ENCODE measurements at places on chromosomes 1 and 21. TPM values are rescaled to one million over a fixed set of nuclear protein-coding genes. Genes with fewer than 3 reads are reported as not detected.

GRCh38 chr21:24023936-24024335 lies 1583.3 kb downstream of the MRPL39 start:
- H3K36me3 ChIP-seq, result no peaks in the 10 kb centered on the region
- H3K4me3 ChIP-seq, result no peak overlapping the region

- H3K4me1 ChIP-seq, result no peaks in the 10 kb centered on the region
- no peak for DNase-seq
- no peak overlapping the region for H3K4me3 ChIP-seq
- H3K27ac ChIP-seq, result no peak overlapping the region
- no peaks in the 10 kb centered on the region for H3K36me3 ChIP-seq
Observed at GRCh38 chr1:202254454-202255252, 61.1 kb downstream of the LGR6 start.

DNA sequence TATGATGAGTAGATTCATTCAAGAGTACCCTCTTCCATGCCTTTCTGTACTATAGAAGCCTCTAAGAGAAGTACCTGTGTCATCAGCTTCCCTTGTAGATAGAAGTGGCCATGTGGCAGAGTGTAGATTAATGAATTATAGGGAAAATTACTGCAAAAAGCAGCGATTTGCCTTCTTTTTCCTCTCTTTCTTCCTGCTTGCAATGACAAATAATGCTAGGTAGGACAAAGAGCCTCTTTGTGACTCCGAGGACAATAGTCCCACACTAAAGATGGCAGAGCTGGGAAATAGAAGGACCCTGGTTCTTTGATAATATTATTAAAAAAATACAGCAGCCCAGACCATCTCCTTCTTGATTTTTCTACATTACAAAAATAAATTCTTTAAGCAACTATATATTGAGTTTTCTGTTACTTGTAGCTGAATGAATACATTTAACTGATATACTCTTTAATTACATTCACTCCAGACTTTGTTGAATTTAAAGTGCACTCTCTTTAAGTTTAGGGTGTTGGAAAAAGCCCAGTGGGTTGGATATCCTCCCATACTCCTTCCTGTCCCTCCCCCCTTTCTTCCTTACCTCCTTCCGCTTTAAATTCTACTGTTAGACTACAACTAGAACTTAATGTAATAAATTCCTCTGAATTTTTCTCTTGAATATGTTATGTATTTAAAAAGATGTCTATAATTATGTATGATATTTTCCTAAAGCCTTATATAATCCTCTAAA lies 198.2 kb upstream of the APP start:
- H3K36me3 ChIP-seq, result no peaks in the 10 kb centered on the region
- no peak for DNase-seq
- no peak overlapping the region for H3K4me3 ChIP-seq
- no peak overlapping the region for H3K27ac ChIP-seq

DNA sequence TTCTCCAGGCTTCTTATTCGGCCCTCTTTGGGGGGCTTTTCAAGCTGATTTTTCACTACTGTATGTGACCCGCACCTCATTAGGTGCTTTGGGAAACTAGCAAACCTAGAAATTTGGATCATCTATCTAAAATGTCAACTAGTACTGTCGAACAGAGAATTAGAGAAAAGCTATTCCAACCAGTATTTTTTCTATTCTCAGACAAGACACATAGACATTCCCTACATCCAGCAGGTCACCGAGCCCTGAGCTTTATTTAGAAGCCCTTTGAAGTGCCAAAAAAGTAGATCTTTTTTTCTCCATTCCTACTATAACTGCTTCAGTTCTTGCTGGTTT lies 310 bp upstream of the SSR2 start:
- H3K4me1 ChIP-seq, result peaks cover 8% of the 10 kb centered on the region
- no peak for DNase-seq
- peak overlapping the region; percentile 88 for H3K27ac ChIP-seq

DNA sequence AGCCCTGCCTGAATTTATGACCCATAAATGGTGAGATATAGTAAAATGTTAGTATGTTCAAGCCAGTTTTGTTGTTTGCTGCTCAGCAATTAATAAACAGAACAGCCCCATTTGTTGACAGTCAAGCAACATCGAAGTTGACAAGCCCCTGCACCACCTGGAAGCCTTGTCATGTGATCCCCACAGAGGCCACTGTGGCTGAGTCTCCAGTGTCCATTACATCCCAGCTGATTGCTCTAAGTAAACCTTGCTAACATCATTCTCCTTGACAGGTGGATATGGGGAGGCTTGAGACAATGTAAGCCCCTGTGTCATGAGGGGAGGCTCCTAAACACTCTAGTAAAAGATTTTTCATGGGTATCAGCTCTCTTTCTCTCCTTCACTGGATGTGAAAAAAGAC lies 17.5 kb upstream of the TACSTD2 start:
- H3K36me3 ChIP-seq, result no peaks in the 10 kb centered on the region
- peaks cover 9% of the 10 kb centered on the region for H3K4me1 ChIP-seq
- no peak overlapping the region for H3K27ac ChIP-seq

DNA sequence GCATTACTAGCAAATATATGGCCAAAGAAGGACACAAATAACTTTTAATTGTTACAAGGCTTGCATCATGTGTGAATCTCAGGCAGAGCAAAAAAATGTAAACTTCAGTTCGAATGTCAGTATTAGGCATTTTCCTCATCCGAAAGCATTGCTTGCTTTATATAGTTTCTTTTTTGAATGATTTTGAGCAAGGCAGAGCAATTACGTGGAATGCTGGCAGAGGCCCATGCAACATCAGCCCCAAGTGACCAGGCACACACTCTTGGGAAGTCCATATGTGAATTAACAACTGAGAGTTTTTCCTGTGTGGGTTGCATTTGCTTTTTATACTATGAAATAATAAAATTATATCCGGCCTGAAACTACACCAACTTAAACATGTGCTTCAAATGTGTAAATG lies 274.8 kb downstream of the PTPRC start:
- no peak overlapping the region for H3K4me3 ChIP-seq
- DNase-seq, result no peak
- no peak overlapping the region for H3K27ac ChIP-seq
- no peaks in the 10 kb centered on the region for H3K36me3 ChIP-seq

DNA sequence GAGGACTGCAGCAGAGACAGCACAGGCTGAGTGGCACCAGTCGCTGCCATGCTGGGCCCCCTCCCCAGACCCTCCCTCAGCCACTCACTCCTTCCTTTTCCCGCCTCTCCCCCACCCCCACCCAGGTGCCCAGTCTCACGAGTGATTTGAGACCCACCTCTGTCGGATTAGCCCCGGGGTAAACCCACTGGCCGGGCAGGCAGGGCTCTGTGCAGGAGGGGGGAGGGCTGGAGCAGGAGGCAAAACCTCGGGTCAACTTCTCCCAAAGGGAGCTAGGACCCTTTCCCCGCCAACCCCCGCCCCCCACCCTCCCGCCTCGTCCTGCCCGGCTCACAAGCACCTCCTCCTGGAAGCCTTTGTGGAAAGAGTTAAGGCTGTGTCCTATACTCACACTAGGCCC lies 3.5 kb upstream of the MRPL24 start:
- peaks cover 51% of the 10 kb centered on the region for H3K4me1 ChIP-seq
- no peak overlapping the region for H3K4me3 ChIP-seq
- H3K36me3 ChIP-seq, result peaks cover 31% of the 10 kb centered on the region
- H3K27me3 ChIP-seq, result no peaks in the 10 kb centered on the region
- no peak for DNase-seq

DNA sequence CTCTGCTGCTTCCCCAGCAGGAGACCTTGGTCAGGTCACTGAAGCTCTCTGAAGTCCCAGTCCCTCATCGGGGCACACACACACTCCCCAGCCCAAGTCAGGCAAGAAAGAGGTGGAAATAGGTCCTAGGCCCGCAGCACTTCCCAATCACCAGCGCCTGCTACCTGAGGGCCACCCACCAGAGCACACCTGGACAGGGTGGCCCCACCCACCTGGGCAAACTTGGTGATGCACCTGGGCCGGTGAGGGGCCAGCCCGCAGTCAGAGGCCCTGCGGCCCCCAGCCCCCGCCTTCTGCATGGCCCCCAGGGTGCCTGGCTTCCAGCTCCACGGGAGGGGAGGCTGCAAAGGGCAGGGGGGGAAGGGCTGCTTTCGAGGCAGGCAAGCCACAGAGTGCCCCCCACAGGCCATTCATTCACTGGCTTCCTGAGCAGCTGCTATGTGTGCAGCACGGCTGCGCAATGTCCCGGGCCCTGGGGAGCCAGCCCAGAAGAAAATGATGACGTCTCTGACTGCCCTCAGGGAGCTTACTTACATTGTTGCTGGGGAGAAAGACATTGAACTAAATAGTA lies 4.7 kb downstream of the SH2D5 start:
- peaks cover 7% of the 10 kb centered on the region for H3K27me3 ChIP-seq
- no peak for DNase-seq
- no peak overlapping the region for H3K27ac ChIP-seq
- H3K4me1 ChIP-seq, result peaks cover 6% of the 10 kb centered on the region

GRCh38 chr1:55747408-55747841 lies 532.3 kb upstream of the USP24 start:
- no peak overlapping the region for H3K4me3 ChIP-seq
- no peaks in the 10 kb centered on the region for H3K4me1 ChIP-seq
- H3K27ac ChIP-seq, result no peak overlapping the region
- H3K27me3 ChIP-seq, result no peaks in the 10 kb centered on the region
- DNase-seq, result no peak
- H3K36me3 ChIP-seq, result no peaks in the 10 kb centered on the region

GRCh38 chr1:48089356-48089891 lies 92.2 kb upstream of the TRABD2B start:
- no peak overlapping the region for H3K27ac ChIP-seq
- no peak overlapping the region for H3K4me3 ChIP-seq
- no peak for DNase-seq
- no peaks in the 10 kb centered on the region for H3K4me1 ChIP-seq
- H3K27me3 ChIP-seq, result peaks cover 13% of the 10 kb centered on the region

- H3K4me3 ChIP-seq, result no peak overlapping the region
- H3K27ac ChIP-seq, result no peak overlapping the region
- H3K4me1 ChIP-seq, result no peaks in the 10 kb centered on the region
- no peaks in the 10 kb centered on the region for H3K27me3 ChIP-seq
- peak; percentile 47 for DNase-seq
Observed at GRCh38 chr1:100530880-100531487, 7.0 kb upstream of the GPR88 start.

GRCh38 chr1:5886541-5887348 lies 105.5 kb downstream of the NPHP4 start:
- H3K36me3 ChIP-seq, result no peaks in the 10 kb centered on the region
- H3K4me1 ChIP-seq, result no peaks in the 10 kb centered on the region
- no peak for DNase-seq

DNA sequence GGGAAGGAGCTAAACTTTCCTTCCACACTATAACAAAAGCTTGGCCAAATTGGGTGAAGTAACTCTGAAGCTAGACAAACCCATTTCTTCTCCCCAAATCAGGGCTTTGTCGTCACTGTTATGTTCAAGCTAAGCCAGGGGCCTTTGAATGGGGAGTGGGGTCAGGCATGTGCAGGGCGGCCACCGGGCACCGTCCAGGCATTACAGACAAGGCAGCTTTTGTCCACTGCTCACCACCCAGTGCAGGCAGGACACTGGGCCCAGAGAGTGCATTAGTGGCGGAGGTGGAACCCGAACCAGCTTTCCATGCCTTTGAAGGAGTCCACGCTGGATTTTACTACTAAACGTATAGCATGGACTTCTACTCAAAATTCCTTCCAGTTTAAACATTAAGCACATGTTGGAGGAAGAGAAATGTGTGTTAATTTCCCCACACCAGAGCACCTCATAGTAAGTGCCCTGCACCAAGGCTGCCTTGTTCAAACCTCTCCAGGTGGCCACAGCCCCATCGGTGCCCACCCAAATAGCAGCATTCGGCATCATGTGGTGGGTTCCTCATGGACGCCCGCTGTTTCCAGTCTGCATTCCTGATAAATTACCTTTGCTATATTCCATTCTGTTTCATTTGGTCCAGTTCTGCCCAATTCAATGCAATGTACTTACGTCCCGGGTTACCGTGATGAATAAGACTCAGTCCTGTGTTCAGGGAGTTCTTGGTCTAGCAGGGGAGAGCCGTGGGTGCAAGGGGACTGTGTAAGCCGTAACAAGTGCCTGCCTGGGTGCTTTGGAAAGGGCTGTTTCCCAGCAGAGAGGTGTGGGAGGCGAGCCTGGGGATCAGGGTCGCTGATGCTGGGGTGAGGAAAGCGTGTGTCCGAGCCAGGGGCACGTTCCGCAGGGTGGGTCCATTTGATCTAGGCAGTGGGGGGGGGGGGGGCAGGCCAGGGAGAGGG lies 1.6 kb downstream of the UBASH3A start:
- no peak overlapping the region for H3K4me3 ChIP-seq
- no peaks in the 10 kb centered on the region for H3K36me3 ChIP-seq
- H3K27ac ChIP-seq, result no peak overlapping the region
- H3K4me1 ChIP-seq, result no peaks in the 10 kb centered on the region

DNA sequence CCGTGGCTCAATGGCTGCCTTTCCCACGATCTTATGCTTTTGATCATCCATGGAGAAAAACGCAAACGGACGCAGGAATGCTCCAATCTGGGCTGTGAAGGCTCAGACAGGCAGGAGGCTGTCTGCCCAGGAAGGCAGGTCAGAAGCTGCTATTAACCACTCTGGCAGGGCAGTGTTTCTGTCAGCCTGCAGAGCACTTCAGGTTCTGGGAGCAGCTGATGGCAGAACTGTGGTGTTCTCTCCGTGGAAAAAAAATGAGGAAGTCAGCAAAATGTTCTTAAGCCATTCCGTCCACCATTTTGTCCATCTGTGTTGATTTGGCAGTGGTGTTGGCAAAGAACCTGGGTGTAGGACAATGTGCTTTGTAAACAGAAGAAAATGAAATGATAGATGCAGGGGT lies 91.7 kb downstream of the SIM2 start:
- H3K4me1 ChIP-seq, result peaks cover 5% of the 10 kb centered on the region
- H3K27me3 ChIP-seq, result no peaks in the 10 kb centered on the region
- H3K27ac ChIP-seq, result no peak overlapping the region
- DNase-seq, result no peak

GRCh38 chr21:16580661-16581060 lies 850.9 kb downstream of the USP25 start:
- no peak overlapping the region for H3K4me3 ChIP-seq
- no peaks in the 10 kb centered on the region for H3K36me3 ChIP-seq
- peaks cover 15% of the 10 kb centered on the region for H3K4me1 ChIP-seq

GRCh38 chr1:160255781-160256300 lies 6.5 kb downstream of the DCAF8 start:
- no peaks in the 10 kb centered on the region for H3K27me3 ChIP-seq
- no peak for DNase-seq
- H3K36me3 ChIP-seq, result no peaks in the 10 kb centered on the region
- no peak overlapping the region for H3K4me3 ChIP-seq
- H3K27ac ChIP-seq, result peak overlapping the region; percentile 96

DNA sequence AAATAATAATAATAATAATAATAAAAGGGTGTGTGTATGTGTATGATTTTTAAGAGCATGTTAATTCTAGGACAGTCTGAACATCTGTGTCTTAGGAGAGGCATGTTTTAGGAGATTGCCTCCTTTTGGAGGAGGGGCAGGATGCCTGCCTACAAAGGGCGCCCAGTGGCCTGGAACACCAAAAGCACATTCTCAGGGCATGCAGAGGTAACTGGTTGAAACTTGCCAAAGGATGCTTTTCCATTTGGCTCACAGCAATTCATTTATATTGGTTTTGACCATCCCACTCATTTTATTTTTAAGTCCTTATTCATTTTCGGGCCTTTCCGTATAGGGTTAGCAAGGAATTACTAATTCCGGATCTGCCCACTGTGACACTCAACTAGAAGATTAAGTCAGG lies 21.1 kb upstream of the LAMC2 start:
- H3K27me3 ChIP-seq, result no peaks in the 10 kb centered on the region
- no peak overlapping the region for H3K4me3 ChIP-seq
- no peak for DNase-seq

The CD52 gene
- total RNA-seq, result not detected

The PADI3 gene
- not detected for total RNA-seq

The FMO1 gene
- total RNA-seq, result 0.36 TPM

The P3R3URF gene
- total RNA-seq, result not detected

The AADACL4 gene
- not detected for total RNA-seq

The SPRR1B gene
- not detected for total RNA-seq

The TEX50 gene
- total RNA-seq, result not detected

The HES5 gene
- total RNA-seq, result not detected

The APOBEC4 gene
- not detected for total RNA-seq

The ABCB10 gene
- 22.3 TPM for total RNA-seq

The COA6 gene
- total RNA-seq, result 53.7 TPM

The KCNJ9 gene
- not detected for total RNA-seq
